Activated CD4-positive, alpha-beta memory T cell treated with anti-CD3 and anti-CD28 coated beads, Interleukin-2, amount 10 ng/mL, durations not matched to agents 7 days and 5 days (primary cell): ENCODE measurements at places on chromosomes 7 and 10. TPM values are rescaled to one million over a fixed set of nuclear protein-coding genes. Genes with fewer than 3 reads are reported as not detected.

GRCh38 chr10:61335359-61335758, 117.8 kb downstream of the TMEM26 start:
- H3K36me3 ChIP-seq, result no peaks in the 10 kb centered on the region
- no peak overlapping the region for H3K27ac ChIP-seq
- peaks cover 3% of the 10 kb centered on the region for H3K27me3 ChIP-seq
- H3K4me1 ChIP-seq, result no peaks in the 10 kb centered on the region
- DNase-seq, result no peak

Gene HOXA13
- total RNA-seq, result not detected

Gene NKX2-3
- total RNA-seq, result not detected

DNA sequence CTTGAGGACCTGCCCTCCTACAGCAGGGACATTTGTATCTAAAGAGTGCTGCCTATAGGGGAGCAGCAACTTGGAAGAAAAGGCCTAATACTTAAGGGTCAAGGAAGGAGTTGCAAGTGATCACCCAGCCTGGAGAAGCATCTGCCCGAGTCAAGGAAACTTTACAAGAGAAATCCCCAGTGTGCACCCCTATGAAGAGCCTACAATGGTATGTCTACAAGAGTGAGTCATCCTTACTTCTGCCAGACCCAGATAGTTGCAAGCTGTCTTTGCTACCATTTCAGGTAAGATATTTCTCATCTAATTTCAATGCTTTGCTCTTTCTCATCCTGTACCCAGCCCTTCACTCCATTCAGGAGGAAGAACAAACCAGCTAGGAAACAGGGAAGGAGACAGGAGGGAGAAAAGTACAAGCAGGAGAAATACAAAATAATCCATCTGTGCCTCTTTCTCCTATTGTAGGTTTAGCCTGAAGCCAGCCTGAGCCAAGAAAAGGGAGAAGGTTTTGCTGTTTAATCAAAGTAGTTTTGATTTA, 34.4 kb upstream of the AGR3 start:
- no peaks in the 10 kb centered on the region for H3K36me3 ChIP-seq
- no peak for DNase-seq
- peaks cover 2% of the 10 kb centered on the region for H3K27me3 ChIP-seq
- no peak overlapping the region for H3K27ac ChIP-seq

Gene OPALIN
- total RNA-seq, result not detected

Gene AMPH
- total RNA-seq, result not detected
